ENCODE measurements at places on chromosomes 7 and 10.

DNA sequence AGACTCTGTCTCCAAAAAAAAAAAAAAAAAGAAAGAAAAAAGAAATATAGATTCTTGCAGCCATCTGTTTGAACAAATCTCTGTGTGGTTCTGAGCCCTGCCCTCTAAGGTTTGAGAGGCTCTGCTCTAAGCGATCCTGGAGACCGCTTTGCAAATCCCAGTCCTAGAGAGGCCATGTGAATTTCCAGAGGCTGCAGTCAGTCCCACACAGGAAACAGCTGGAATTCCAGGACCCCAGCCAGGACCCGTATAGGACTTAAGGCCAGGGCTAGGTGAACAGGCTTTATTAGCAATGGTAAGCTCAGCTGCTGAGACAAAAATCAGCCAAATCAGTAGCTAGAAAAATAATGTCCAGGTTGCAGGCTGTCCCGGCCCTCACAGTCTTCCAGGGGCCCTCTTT, 154.8 kb downstream of the RPS24 start:
- DNase-seq: no peak

DNA sequence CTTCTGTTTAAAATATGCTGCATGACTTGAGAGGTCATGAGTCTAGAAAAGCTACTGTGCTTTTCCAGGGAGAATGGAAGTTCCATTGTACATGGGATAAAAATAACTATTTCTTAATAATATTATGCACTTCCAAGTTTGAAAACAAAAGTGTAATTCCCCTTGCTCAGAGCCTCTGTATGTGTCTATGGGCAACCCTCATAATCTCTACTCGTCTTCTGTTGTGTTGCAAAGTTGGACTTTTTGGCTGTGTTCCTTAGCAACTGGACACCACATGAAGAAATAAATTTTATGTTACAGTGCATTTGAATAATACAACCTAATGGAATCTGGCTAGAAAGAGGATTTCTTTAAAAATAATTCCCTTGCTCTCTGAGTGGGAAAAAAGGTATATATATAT, 242.6 kb downstream of the TWIST1 start:
- DNase-seq: no peak

DNA sequence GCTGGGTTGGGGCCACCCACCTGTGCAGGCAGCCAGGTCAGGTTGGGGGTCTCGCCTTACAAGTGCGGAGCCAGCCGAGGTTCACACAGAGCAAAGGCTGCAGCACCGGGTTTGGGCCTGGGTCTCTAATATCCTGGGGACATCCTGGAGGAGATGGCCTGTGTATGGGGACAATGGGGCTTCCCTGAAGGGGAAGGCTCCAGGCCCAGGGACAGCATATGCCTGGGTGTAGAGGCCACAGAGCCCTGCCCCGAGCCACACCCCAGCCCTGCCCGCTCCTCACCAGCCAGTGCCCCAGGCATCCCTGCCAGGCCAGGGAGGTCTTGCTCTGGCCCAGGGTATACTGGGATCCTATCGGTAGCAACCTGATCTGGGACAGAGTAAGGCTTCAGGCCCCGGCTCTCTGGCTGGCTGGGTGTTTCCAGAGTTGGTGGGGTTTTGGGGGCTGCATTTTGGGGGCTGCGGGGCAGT, 9.1 kb downstream of the TTYH3 start:
- no peak for DNase-seq

GRCh38 chr7:2359610-2360009, 5.0 kb downstream of the EIF3B start:
- DNase-seq: no peak

DNA sequence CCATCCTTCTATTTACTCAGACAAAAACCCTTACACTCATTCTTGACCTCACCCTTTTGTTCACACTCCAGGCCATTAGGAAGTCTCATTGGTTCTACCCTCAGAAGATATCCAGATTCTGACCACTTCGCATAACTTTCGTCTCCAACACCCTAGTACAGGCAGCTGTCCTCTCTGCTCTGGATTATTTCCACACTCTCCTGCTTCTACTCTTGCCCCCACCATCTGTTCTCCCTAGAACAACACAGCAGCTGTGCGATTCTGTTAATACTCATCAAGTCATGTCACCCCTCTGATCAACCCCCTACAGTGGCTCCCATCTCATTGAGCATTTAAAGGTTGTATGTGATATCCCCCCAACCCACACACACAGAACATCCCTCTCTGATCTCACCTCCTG, 15.5 kb upstream of the TRIL start:
- DNase-seq: no peak

GRCh38 chr7:40656349-40656748, 521.5 kb downstream of the SUGCT start:
- DNase-seq: no peak

GRCh38 chr7:38190011-38190410, 12.0 kb downstream of the STARD3NL start:
- no peak for DNase-seq

- no peak for DNase-seq
These were observed 84.8 kb upstream of the PHF14 start for GRCh38 chr7:10888861-10889260.

GRCh38 chr7:17041324-17041723, 159.5 kb upstream of the AGR3 start:
- no peak for DNase-seq

- no peak for DNase-seq
These were observed 34.2 kb upstream of the TCF7L2 start for GRCh38 chr10:112915590-112916572.
